ENCODE measurements at places on chromosomes 5 and 9.

DNA sequence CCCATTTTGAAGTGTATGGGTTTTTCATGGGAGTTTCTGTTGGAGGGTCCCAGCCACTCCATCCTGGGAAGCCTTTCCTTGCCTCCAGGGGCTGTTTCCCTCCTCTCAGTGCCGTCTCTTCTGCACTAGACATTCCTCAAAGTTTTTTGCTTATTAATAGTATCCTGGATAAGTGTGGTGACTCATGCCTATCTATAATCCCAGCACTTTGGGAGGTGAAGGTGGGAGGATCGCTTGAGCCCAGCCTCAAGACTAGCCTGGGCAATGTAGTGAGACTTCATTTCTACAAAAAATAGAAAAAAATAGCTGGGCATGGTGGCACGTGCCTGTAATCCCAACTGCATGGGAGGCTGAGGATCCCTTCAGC lies 43.1 kb downstream of the RALGPS1 start:
- no peak for DNase-seq

DNA sequence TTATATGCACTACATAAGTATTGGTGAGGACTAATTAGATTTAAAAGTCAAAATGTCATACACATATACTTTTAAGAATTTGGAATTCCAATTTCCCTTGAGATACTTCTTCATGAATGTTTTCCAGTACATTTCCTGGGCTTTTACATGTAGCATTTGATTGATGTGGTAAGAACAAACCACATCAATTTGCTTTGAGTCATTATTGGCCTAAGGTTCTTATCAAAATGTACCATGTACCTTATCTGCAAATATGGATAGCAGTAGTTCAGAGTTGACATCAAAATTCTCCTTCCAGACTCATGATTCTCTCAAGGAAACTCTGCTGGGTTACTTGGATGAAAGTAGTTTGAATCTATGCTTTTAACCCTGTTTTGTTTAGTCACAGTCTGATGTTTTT lies 2.5 kb downstream of the CAST start:
- DNase-seq, result no peak

GRCh38 chr5:171419688-171420430 lies 412 bp downstream of the FGF18 start:
- DNase-seq, result no peak

DNA sequence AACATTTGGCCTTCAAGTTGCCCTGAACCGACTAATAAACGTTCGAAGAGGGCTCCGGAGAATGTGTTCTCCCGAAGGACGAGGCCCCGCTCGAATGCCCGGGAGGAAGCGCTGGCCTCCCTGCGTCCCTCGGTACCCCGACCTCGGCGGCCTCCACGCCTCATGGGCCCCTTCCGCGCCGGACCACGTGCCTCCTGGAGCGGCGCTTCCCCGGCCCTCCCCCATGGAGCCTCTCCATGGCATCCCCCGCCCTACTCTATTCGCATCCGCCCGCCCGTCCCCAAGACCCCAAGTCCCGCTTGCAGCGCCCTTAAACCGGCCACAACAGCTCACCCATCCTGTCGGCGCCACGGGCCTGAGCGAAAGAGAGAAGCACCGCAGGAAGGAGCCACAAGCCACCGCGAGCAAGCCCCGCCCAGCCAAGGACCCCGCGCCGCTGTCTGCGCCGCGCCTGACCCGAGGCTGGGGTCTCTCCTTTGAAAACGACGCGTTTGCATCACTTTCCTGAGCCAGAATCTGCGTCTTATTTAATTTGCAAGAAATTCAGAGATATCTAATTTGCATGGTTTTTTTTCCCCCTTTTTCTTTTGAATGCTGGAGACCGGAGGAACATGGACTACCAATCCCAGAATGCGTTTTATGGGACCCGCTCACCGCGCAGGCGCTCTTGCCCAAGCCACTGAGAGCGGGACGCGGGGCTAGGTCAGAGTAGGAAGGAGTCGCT lies at the start of gene RPS23:
RPS23 (minus strand) TSS at position 368 of the 724 bp plus-strand sequence; CDS start at position 337, 31 bp downstream.
- peak; percentile 55 for DNase-seq

- DNase-seq, result no peak
Observed at GRCh38 chr9:6997330-6997729, 239.6 kb downstream of the KDM4C start.

GRCh38 chr5:18314192-18314778 lies 680.0 kb downstream of the TAF11L14 start:
- DNase-seq, result no peak

DNA sequence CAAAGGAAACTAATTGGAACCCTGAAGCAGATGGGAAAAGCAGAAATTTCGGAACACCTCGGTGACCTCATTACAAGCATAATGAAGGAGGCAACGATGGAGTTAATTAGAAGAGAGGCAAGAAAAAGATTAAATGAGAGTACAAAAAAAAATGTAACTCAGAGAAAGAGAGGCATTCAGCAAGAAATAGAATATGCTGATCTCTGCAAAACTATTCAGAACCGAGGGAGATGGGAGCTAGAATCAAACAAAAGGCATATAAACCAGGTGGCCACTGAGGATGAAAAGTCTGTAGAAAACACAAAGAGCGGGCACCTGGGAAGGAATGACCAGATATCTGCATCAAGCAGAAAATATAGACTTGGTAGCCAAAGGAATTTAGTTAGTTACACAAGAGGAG lies 118.9 kb downstream of the CETN3 start:
- DNase-seq, result no peak

GRCh38 chr5:127723571-127723970 lies 20.4 kb downstream of the CCDC192 start:
- DNase-seq, result no peak

DNA sequence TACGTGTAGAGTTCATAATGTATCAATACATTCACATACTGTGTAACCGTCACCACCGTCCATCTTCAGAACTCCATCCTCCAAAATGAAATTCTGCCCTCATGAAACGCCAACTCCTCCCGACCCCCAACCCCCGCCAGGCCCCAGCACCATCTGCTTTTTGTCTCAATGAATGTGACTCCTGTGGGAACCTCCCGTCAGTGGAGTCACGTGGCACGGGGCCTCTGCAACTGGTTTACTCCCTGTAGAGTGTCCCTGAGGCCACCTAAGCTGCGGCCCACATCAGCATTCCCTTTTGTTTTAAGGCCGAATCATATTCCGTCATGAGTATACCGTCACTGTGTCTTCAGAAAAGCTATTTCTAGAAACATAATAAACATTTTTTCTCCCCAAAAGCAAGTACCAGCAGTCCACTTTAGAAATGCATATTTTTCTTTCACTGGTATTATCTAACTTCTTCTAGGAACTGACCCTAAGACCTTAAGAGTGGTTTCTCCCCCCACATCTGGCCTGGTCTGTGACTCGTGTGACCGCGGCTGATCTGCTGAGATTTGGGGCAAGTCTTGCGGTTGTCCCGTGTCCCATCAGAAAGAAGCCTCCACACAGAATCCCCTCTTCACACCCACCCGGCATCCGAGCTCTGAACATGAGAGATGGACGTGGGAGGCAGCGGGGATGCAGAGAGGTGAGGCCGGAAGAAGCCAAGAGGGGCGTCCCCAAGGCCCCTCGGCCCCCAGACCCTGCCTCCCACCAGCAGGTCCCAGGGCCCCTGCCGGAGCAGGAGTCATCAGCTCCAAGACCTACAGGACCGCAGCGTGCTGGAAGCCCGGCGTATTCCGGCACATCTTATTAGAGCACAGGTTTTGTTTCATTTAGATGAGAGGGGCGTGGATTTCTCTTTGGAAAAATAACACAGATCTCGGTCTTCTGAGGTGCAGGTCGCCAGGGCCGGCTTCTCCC lies 38.3 kb downstream of the SLC6A3 start:
- no peak for DNase-seq

DNA sequence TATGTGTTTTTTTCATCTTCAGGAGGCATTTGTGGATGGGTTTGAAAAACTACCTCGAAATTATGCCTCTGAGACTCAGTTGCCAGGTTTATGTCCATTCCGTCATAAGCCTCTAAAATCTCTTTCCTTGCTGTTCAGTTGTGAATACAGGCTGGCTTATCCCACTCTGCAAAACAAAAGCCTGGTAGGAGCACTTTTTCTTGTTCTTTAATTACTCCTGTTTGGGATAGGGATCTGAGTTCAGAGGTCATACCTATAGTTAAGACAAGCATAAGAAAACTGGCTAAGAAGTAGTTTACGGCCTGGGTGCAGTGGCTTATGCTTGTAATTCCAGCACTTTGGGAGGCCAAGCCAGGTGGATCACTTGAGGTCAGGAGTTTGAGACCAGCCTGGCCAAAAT lies 24.4 kb downstream of the ZNF131 start:
- DNase-seq, result no peak

GRCh38 chr9:33375238-33375840 lies 27.0 kb downstream of the AQP7 start:
- no peak for DNase-seq

DNA sequence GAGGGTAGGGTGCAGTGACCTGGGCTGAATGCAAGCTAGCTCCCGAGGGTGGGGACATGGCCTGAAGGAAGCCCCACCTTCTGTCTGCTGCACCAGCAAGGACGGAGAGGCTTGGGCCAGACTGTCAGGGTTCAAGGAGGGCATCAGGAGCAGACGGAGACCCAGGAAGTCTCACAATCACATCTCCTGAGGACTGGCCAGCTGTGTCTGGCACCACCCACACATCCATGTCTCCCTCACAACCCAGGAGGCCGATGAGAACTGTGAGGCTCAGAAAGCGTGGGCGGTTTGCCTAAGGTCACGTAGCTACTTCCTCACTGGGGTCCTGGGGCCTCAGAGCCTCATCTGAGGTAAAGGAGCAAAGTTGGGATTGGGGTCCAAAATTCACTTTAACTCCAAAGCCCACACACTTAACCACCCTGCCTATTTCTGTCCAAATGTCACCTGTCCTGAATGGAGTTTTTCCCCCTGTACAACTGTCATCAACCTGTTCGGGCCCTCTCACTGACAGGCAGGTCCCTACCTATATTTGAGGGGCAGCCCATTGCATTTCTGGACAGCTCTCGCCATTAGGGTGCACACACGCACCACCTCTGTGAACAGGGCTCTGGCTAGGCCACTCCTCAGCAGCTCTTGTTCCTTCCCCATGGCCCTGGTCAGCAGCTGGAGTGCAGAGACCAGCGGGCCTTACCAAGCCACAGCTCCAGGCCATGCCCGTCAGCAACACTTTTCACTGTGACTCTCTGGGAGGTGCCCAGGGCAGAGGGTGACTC lies 3.4 kb downstream of the IL13 start:
- no peak for DNase-seq

- DNase-seq, result no peak
Observed at GRCh38 chr5:65768723-65769346, 46.8 kb downstream of the NLN start.

DNA sequence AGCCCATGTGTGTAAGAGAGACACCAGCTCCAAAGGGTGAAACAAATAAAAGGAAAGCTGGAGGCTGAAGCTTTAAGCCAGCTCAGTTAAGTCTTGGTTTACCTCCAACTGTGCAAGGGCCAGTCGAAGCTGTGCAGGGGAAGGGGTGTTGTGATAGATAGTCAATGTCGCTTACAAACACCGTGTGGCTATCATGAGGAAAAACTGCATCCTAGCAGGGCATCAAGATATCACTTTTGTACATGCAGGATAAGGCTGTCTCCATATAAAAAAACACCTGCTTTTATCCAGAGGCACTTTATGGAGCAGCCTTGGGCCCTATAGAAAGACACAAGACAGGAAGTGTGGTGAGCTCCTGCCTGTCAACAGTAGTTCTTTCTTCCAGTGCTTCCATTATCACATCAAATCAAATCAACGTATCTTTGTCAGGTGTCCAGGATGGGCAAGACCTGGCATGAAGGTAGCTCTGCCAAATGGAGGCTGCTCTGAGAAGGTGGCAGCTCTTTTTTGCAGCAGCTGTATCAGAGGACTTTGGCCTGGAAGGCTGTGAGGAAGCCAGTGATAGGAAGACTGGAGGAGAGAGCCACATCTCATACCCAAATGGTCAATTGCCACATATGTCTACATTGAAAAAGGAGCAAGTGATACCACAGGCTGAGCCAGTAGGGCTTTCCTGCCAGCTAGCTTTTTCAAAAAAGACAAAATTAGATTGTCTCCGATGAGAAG lies 29.3 kb upstream of the SELENOP start:
- peak; percentile 17 for DNase-seq

DNA sequence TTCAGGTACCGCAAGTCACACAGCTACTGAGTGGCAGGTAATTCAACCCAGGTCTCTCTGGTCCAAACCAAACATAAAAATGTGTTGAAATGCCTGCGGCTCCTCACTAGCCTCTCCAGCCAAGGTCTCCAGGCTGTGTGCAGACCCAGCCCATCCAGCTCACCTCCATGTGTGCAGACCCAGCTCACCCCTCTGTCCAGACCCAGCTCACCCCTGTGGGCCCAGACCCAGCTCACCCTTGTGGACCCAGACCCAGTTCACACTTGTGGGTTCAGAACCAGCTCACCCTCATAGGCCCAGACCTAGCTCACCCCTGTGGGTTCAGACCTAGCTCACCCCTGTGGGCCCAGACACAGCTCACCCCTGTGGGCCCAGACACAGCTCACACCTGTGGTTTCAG lies 188.0 kb upstream of the ADCY2 start:
- DNase-seq, result no peak

DNA sequence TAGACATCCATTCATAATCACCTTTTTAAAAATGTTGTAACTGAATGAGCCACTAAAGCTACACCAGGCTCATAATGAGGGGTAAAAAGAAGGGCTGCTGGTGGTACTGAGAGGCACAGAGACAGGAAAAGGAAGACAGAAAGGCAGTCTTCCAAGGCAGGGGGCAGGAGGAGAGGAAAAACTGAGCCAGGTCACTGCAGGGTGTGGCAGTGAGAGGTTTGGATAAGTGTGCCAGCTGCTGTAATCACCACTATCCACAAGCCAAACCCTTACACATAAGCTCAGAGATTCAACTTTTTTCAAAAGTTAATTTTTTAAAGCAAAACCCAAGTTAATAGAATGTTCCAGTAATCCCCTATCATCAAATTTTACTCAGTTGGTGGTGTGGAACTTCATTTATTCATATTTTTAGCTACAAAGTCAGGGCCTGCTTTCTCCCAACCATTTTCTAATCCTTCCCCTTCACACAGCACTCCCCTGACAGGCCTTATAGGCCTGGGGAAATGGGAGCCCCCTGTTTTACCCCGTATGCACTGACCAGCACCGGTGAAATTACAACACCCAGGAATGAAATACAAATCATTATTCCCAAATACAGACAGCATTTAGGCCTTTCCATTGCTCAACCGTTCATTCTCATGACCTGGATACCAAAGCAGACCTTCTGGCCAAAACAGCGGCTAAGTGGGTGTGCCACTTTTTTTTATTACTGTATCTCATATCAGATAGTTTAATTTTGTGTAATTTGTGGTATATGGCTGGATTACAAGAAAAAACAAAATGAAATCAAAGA lies 76.3 kb downstream of the EFNA5 start:
- no peak for DNase-seq

- peak; percentile 77 for DNase-seq
Observed at GRCh38 chr9:4984171-4984620, 876 bp upstream of the JAK2 start.
